ENCODE measurements at places on chromosomes 1 and 21.

DNA sequence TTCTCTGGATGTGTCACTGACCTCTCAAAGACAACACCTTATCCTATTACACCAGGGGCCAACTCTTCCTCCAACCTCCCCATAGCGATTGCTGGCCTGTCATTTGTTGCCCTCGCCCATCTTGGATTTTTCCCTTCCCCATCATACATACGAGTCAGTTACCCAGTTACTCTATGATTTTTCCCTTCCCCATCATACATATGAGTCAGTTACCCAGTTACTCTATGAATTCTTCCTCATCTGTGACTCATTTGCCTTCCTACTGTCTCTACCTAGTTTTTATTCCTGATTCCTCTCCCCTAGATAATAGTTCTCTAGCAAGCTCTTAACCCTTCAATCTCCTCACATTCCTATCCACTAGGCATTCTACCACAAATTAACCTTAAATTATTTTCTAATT, 178.8 kb downstream of the NR5A2 start:
- no peak for DNase-seq

DNA sequence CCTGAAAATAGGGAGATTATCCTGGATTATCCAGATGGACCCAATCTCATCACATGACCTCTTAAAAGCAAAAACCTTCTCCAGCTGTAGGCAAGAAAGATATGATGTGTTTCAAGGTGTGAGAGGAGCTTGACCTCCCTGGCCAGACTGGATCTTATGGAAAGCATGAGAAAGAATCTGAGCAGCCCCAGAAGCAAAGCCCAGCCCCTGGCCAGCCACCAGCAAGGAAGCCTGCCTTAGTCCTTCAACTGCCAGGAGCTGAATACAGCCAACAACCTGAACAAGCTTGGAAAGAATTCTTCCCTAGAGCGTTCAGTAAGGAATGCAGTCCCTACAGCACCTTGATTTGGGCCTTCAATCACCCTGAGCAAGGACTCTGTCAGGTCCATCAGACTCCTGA, 375.0 kb upstream of the CHRM3 start:
- no peak for DNase-seq

- DNase-seq = peak; percentile 28
Measured at GRCh38 chr1:184483101-184483683, 96.4 kb downstream of the C1orf21 start.

- DNase-seq = peak; percentile 76
Measured at GRCh38 chr1:201511941-201512539, 5.1 kb upstream of the CSRP1 start.

GRCh38 chr1:241827264-241827663, 20.7 kb upstream of the EXO1 start:
- DNase-seq = no peak

- DNase-seq = no peak
Measured at GRCh38 chr1:240304466-240304865, 212.8 kb downstream of the FMN2 start.

DNA sequence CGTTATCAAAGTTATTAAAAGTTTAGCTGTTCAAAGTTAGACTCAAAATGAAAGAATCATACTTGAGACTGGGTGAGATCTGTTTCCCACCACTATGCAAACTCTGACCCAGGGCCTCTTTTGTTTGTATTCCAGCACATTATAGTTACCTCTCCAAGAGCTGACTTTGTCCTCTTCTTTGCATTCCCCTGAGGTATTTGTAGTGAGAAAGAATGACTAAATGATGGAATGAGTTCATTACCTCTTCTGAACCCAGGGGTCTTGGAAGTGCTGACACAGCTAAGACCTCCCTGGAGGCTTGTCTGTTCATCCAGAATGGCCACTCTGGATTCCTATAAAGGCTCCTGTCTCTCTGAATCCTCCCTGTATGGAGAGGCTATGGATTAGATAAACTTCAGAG, 62.4 kb downstream of the FGGY start:
- DNase-seq = no peak

DNA sequence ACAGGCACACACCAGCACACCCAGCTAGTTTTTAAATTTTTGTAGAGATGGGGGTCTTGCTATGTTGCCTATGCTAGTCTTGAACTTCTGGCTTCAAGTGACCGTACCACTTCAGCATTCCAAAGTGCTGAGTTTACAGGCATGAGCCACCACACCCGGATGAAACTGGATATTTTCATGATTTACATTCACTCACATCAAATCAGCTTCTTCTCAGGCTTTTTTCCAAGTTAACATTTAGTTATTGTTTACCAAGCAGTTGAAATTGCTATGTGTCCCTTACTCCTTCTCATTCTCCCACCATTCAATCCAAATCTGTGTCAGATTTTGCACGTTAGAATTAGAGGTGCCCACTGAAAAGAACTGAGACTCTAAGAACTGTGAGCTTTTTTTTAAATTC, 18.4 kb downstream of the RIT1 start:
- DNase-seq = peak; percentile 52

GRCh38 chr1:203200916-203201315, 14.4 kb upstream of the CHI3L1 start:
- DNase-seq = no peak

GRCh38 chr1:193660428-193660827, 474.0 kb upstream of the B3GALT2 start:
- DNase-seq = peak; percentile 3

DNA sequence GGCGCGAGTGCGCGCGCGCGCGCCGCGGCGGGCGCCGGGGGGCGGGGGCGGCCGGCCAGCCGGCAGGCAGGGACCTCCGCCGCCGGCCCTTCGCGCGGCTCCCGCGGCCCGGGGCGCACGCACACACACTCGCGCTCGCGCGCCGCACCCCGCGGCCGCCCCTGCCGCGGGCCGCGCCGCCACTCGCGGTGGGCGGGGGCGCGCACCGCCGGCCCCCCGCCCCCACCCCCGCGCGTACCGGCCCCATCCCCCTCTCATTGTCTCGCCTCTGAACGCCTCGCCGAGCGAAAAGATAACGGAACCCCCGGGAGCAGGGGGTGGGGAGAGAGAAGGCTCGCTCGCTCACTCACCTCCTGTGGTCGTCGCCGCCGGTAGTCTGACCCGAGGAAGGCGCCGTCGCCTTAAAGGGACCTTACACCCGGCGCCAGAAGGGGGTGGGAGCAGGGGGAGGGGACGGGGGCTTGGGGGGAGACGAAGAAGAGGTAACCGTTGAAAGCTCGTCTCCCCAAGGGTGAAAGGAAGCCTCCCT, 428 bp downstream of the POGZ start:
- peak; percentile 59 for DNase-seq

DNA sequence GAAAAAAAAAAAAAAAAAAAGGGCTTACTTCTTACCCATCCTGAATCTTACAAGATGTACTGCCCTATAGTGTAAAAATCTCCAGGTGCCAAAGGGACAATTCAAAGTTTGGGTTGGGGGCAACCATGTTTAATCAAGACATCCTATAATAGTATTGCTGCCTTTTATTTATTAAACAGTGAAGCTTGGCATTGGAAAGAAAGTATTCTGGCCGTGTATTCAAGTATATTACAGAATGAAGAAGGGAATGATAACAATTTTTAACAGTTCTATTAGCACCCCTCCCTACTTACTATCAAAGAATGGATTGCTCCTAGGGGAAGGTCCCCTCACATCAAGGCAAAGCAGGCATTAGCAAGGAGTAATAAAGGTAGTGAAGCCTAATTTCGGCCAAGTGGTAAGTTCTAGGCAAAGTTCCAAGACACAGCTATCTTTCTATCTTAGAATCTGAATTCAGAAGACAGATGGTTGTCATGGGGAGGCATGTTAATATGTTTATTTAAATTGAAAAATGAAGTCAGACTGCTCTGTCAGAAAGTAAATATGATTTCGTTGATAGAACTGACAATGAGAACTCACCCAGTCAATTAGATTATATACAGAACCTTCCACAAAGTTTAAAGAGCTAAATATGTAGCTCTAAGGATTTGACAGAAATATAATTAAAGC, 24.6 kb downstream of the ST7L start:
- no peak for DNase-seq

DNA sequence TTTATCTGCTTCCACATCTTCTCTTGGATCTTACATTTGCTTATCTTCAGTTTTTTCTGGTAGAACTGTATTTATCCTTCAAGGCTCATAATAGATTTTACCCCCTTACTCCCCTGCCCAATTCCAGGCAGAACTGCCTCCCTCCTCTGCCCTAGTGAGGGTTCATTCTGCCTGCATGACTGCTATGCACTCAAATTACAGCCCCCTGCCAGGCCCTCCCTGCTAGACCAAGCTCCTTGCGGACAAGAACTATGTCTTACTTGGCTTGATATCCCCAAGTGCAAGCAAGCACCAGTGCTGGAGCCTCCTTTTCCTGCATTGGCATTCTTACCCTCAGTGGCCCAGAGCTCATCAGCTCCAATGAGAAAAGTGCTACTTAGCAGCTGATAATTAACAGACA, 18.1 kb downstream of the MAPKAPK2 start:
- no peak for DNase-seq

- no peak for DNase-seq
Measured at GRCh38 chr1:207519505-207520399, 23.8 kb downstream of the CR1 start.

DNA sequence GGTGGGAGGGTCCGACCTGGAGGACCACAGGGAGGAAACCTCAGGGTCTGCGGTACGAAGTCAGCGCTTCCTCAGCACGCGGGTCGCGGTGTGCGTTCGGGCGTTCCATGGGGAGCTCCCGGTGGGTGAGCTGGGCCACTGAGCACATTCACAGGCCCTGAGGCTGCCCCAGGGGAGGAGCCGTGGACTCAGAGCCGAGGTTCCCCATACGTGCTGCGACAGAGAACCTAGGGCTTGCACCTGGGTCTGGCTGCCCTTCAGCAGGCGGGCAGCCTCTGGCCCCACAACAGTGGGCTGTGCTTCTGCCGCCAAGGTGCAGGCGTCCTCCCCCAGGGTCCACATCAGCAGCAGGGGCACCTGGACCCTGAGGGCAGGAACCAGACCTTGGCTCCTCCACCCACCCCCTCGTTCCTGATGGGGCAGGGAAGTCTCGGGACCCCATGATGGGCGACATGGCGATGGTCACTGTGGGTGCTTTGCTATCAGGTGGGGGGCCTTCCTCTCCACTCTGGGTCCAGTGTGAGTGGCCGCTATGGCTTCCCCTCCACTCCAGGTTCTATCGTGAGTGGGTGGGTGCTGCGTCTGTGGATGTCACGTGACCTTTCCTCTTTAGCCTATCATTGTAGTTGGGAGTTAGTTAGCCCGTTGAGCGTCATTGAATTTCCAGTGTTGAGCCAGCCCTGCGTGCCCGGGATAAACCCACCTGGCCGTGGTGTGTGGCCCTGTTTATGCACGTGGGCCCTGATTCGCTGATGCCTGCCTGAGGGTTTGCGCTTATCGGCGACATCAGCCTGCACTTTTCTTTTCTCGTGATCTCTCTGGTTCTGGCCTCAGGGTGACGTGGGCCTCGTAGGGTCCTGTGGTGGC, 27.9 kb downstream of the FTCD start:
- DNase-seq = no peak

DNA sequence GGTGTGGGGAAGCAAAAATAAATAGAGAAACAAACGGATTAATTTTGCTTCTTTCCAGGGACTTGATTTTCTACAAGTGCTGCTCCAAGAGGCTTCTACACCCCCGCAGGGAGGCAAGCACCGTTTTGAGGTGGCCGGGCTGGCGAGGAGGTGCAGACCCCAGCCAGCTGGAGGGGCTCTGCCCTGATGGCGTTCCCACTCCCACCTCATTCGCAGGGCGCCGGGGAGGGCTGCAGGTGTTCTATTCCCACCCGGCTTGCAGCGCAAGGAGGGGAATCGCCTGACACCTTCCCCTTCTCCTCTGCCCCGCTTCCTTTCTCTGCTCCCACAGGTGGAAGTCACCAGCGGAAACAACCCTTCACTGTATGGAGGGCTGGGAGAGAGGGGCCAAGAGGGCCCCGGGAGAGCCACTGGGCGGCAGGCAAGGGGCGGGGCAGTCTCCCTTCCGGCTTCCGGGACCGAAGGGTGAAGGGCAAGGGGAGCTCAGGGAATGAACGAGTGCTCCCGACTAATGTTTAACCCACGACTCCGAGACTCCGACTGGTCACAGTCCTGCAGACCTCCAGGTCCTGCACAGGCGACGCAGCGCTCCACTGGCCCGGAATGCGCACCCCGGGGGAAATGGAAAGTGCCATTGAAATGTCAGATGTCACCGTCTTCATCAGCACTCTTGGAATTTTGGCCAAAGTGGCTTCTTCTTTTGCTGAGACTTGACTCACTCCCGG, 29.1 kb downstream of the TEX35 start:
- peak; percentile 37 for DNase-seq

- no peak for DNase-seq
Measured at GRCh38 chr1:224160171-224160682, 22.8 kb upstream of the DEGS1 start.

GRCh38 chr1:20154301-20154831, 15.2 kb downstream of the PLA2G2F start:
- no peak for DNase-seq

- DNase-seq = no peak
Measured at GRCh38 chr1:163170975-163171676, 31.6 kb downstream of the RGS5 start.

DNA sequence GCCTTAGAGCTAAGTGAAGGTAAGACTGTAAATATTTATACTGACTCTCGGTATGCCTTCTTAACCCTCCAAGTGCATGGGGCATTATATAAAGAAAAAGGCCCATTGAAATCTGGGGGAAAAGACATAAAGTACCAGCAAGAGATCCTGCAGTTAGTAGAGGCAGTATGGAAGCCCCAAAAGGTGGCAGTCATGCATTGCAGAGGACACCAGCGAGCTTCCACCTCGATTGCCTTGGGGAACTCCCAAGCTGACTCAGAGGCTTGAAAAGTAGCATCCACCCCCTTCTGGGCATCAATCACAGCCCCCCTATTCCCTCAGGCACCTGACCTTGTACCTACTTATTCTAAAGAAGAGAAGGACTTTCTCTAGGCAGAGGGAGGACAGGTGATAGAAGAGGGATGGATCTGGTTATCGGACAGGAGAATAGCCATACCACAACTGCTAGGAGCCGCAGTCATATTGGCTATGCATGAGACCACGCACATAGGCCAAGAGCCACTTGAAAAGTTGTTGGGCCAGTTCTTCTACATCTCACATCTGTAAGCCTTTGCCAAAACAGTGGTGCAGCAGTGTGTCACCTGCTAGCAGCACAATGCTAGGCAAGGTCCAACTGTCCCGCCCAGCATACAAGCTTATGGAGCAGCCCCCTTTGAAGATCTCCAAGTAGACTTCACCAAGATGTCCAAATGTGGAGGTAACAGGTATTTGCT, 19.4 kb downstream of the PLA2G2F start:
- no peak for DNase-seq

- DNase-seq = peak; percentile 77
Measured at GRCh38 chr1:113042285-113043143, 30.5 kb upstream of the LRIG2 start.

- no peak for DNase-seq
Measured at GRCh38 chr1:232597721-232598120, 32.2 kb downstream of the SIPA1L2 start.

- no peak for DNase-seq
Measured at GRCh38 chr1:156836041-156836654, 19.5 kb upstream of the SH2D2A start.

- no peak for DNase-seq
Measured at GRCh38 chr21:40191616-40192015, 324.4 kb downstream of the PCP4 start.

Measured in umbilical cord (tissue), 2 donors.